ENCODE measurements at places on chromosomes 16 and 17.

DNA sequence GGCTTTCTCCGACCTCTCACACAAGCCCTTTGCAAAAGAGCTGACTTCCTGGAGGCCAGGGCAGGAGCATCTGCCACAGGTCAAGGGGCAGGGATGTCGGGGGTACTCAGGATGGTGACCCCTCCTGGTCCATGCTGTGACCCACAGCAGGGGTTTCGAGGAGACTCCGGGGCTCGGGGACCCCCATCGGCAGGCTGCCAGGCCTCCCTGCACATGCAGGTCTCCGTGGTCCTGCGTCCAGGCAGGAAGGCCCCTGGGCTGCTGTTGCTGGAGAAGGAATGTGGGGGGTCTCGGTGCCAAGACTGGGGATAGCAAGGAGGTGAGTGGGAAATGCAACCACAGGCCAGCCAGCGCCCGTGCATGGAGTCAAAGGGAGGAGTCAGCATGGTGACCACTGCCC is 11.6 kb downstream of the NATD1 start:
- DNase-seq, result no peak

- DNase-seq, result peak; percentile 76
Observed at GRCh38 chr17:43356999-43357398, 41.8 kb upstream of the ARL4D start.

GRCh38 chr16:53910990-53911389 is 207.0 kb downstream of the FTO start:
- DNase-seq, result no peak

- no peak for DNase-seq
Observed at GRCh38 chr17:19388791-19389785, 2.1 kb upstream of the MFAP4 start.

DNA sequence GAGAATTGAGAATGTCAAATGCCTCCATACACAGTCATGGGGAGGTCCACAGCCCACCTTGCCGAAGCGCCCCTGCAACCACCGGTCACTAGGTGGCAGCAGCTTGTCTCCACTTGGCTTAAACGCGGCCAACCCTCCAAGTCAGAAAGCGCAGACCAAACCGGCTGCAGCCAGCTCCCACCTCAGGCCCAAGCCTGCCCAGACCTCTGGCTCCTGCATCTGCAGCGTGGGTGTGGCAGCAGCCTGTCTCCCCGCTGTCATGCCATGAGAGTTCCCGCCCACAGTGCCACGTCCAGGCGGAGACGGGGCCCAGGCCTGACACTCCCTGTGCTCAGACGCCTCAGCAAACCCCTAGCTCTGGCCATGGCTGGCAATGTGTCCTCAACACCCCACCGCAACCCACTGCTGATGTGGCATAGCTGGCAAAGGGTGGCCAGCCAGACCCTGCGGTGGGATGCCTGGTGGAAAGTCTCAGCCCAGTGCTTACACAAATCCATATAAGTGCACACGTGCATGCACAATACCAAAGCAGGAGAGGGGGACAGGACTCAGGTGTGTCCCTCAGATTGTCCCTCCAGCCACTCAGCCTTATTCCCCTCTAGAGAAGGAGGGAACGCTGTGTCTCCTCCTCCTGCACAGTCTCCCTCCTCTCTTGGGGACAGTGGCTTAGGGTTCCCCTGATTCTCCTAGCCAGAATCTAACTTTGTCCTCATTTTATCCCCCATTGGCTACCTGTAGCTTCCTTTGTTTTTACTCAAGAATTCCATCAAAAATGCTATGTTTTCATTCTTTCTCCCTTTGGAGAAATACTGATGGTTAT is 10.9 kb downstream of the COPZ2 start:
- peak; percentile 71 for DNase-seq

- no peak for DNase-seq
Observed at GRCh38 chr17:79741401-79741750, 10.6 kb downstream of the ENPP7 start.

DNA sequence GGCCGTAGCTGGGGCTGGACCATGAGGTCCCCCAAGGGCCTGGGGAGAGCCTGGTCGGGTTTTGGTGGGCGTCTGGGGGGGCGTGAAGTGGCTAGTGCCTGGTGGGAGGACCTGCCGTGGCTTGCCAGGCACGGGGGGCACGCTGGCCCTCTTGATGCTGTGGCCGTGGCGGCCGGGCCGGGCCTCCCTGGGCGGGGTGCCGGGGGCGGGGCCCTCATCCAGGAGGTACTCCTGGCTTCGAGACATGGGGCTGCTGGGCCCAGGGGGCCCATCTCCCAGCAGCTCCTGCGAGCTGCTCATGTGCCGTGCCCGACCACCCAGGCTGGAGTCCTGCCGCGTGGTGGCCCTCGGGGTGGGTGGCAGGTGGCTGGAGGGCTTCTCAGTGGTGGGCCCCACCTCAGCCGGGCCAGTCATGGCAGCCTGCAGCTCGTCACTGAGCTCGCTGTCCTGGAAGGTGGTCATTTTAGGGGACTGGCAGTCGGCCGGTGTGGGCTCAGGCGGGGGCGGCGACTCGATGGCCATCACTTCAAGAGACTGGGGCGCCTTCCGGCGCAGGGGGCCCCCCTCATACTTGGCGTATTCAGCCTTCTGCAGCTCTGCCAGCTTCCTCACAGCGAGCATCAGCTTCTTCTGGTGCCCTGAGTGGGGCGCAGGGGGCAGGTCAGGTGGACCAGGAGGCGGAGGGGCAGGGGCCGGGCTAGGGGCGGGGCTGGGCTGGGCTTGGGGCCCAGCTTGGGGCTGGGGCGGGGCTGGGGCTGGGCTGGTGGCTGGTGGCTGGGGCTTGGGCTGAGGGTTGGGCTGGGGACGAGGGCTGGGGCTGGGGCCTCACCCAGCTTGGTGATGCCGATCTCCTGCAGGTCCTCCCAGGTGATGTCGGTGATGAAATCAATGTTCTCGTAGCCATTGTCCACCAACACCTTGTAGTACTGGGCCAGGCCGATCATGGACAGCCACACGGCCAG is 15.2 kb downstream of the CASKIN1 start:
- no peak for DNase-seq

Data from AG04450 (cell line).